NCI-H187 treated with DMSO at 0.1 percent for 48 hours (cell line): ENCODE measurements at places on chromosomes 13 and 19.

DNA sequence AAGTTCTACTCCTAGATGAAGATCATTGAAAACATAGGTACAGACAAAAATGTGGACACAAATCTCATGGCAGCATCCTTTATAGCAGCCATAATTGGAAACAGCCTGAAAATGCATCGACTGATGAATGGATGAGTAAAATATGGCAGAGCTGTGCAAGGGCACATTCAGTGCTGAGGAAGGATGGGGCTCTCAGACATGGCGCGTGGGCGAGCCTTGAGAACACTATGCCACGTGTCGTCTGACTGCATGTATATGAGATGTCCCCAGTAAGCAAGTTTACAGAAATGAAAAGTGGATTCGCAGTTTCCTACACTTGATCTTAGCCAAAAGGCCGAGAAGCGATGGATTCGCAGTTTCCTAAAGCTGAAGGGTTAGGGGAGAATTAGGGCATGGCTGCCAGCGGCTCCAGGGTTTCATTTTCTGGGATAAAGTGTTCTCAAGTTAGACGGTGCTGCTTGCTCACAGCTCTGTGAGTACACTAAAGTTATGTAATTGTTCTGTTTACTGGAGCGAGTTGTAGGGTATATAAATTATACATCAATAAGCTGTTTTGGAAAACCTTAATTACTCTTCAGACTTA, 78.0 kb downstream of the RAB20 start:
- no peak for DNase-seq

DNA sequence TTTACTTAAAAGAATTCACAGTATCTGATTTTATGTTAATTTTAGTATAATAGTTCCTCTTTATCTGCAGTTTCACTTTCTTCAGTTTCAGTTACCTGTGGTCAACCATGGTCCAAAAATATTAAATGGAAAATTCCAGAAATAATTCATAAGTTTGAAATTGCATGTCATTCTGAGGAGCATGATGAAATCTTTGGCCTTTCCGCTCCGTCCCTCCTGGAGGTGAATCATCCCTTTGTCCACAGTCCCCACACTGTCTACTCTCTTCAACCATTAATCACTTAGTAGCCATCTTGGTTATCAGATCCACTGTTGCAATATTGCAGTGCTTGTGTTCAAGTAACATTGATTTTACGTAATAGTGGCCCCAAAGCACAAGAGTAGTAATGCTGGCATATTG, 26.9 kb downstream of the SLITRK6 start:
- no peak for DNase-seq

GRCh38 chr13:42239161-42239560, 32.8 kb upstream of the AKAP11 start:
- no peak for DNase-seq

DNA sequence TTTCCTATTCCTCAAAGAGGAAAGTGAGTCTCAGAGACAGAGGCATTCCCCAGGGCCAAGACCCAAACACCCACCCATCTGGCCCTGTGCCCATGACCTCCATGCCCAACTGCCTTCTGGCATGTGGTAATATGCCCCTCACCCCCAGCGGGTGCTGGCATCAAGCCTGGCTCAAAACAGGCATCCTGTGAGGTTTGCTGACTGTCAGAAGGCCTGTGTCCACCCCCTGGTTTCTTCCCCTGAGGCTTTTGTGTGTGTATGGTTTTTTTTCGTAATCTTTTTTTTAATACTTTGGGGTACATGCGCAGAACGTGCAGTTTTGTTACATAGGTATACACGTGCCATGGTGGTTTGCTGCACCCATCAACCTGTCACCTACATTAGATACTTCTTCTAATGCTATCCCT, 7.6 kb upstream of the KANK2 start:
- no peak for DNase-seq

- DNase-seq: no peak
Measured at GRCh38 chr13:111943229-111943795, 123.6 kb upstream of the SOX1 start.

DNA sequence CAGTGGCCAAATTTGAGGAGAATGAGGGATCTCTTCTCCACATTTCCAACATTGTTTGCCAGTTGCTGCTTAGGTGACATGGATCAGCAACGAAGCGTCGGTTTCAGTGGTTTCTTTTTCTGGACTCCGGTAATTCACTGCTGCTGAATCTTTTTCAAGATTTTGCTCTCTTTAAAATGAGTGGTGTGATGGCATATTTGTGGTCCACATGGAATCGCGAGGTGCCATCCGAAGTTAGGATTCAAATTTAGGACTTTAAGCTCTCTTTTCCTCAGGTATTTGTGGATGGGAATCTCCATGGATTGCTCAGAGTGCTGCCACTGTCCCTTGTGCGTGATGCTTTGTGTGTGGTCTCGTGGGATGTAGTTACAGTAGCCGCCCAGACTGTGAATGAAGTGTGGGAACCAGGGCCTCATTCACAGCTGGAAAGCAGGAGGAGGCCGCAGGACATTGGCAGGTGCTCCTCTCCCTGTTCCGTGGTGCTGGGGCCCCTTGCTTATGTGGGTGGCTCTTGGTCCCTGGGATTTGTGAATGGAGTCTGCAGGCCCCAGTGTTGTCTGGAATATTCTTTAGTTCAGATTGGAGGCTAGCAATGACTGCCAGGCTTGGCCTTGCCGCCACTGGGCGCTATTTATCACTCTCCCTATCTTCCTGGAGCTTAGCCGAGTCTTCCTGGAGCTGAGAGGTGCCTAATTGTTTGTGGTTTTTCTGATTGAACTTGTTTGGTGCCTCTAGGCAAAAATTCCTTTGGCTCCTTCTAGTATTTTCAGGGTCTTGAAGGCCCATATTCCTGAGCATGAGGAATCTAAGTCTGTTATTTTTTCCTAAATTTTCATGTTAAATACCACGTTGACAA, 1.5 kb downstream of the ILF3 start:
- DNase-seq: no peak

DNA sequence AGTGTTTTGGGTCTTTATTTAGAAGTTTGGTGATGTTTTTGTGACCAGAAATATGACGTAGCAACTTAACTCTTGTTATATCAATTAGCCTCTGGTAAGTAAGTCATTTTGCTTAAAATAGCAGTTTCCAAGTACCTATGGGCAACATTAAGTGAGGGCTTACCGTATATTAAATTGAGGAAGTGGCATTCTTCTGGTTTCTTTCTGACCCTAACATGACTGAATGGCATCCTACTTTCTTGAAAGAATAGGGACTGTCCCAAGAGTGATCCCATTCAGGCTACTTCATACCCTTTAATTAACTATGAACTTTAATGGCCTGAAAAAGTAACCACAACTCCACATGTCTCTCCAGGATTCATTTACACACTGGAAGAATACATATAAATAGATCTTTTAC, 106.6 kb downstream of the MZT1 start:
- DNase-seq: no peak

- DNase-seq: no peak
Measured at GRCh38 chr19:18165794-18166544, 7.6 kb upstream of the IFI30 start.

DNA sequence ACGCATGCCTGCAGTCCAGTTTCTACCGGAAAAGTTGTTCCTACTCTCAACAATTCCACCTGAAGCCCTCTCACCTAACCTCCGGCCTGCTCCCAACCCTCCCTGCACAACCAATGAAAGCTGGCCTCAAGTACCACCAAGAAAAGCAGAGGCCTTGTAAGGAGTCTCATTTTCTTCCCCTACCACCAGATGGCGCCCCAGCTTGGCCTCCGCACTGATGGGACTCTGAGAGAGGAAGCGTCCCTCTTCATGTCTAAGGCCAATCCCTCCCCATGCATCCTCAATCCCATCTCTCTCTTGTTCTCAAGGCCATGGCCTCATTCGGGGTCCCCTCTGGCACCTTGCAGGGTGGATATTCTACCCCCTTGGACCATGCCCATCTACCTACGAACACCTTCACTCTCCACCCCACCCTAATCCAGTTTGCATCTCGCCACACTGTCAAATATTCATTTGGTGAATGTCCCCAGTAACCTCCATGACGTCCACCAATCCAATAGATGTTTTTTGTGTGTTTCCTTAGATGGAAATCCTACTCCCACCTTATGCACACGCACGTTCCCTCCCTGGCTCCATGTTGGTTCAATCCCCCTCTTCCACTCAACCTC, 412.8 kb downstream of the ZNF536 start:
- no peak for DNase-seq

GRCh38 chr19:54062643-54063042, 1.1 kb downstream of the VSTM1 start:
- no peak for DNase-seq

- DNase-seq: no peak
Measured at GRCh38 chr19:45443462-45444317, 20.0 kb upstream of the ERCC1 start.

DNA sequence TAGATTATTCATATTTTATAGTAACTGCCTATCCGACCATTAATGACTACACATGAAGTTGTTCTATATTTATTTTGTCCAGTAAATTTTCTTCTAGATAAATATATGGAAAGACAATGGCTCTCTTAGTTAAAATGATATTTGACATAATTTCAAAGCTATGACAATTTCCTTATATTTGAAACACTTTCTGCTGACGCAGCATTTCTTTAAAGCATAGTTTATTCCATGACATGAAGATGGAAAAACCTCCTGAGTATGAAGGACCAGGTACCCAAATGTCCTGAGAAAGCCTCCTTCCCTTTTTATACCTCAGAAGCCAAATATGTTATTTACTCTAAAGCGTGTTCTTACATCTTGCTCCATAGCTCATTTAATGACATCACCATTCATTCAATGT, 831.6 kb downstream of the EFNB2 start:
- DNase-seq: no peak

- DNase-seq: peak; percentile 78
Measured at GRCh38 chr19:41734585-41734984, 20.7 kb upstream of the CEACAM6 start.

GRCh38 chr19:46849610-46850009, 1.0 kb downstream of the AP2S1 start:
- no peak for DNase-seq

DNA sequence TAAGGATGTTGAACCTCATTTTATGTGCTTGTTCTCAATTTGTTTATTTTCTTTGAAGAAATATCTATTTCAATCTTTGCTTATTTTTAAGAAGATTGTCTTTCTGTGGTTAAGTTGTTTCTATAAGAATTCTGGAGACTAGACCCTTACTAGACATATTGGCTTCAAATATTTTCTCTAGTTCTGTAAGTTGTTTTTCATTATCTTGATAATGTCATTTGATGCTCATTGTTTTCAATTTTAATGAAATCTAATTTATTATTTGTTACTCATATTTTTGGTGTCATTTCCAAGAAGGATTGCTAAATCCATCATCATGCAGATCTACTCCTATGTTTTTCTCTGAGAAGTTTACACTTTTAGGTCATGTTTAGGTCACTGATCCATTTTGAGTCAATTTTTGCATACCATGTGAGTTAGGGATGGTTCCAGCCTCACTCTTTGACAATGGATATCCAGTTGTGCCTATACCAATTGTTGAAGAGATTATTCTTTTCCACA, 874.8 kb upstream of the SLITRK6 start:
- no peak for DNase-seq

- DNase-seq: no peak
Measured at GRCh38 chr13:39486758-39487157, 116.2 kb downstream of the LHFPL6 start.

- no peak for DNase-seq
Measured at GRCh38 chr19:6259312-6259861, 20.4 kb downstream of the MLLT1 start.

- no peak for DNase-seq
Measured at GRCh38 chr13:50410921-50411746, 395.9 kb downstream of the KCNRG start.

DNA sequence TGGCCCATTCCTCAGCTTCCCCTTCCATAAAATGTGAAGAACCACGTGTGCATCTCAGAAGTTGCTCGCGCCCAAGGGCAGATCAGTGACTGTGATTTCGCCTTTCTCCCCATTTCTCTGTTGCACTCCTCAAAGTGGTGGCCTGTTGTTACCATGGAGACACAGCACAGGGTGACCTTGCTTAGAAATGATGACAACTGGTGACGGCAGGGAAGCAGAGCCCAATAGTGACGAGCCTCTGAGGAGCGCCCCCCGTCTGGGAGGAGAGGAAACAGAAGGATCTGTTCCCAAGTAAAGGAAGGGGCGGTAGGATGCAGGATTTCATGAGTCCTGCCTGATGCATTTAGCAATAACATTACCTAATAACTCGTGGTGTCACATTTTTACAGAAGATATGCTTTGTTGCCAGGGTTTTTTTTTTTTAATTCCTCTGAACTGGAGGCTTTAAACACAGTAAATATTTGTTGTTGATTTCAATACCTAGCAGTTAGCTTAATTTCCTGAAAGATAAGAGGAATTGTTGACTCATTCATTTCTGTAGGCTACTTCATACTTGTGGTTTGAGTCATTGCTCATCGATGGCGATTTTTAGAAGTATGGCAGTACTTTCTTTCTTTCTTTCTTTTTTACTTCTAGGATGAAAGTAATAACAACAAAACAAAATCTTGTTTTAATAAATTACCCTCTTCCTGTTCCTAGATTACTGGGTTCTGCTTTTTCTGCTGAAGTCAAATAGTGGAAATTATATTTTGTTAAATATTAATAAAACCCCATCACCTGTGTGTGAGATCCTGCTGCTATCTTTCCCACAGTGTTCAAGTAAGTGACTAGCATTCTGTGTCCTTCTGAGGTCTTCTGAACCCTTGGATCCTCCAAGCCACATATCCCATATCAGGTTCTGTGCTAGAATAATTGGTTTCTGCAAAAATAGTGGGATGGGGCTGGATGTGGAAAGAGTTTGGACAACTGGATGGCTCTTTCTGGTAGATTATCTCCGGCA, 36.0 kb downstream of the MBNL2 start:
- DNase-seq: no peak

GRCh38 chr13:104993708-104994107, 1541.8 kb downstream of the EFNB2 start:
- no peak for DNase-seq

DNA sequence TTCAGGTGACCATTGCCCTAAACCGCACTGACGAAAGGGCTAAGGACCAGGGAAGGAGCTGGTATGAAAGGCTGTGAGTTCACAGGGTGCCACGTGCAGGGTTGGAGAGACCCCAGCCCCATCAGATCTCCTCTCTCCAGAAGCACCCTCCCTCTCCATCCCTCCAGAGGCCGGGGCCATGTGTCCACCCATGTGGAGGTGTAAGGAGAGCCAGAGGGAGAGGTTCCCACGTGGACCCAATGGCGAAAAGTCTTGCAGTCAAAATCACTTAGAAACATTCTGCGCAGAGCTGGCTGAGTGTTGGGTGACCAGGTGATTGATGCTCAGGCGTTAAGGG, 168.3 kb downstream of the COL4A1 start:
- DNase-seq: no peak
